Stimulated activated CD4-positive, alpha-beta T cell treated with anti-CD3 and anti-CD28 coated beads, Interleukin-1b, Interleukin-23, amount 100 ng/mL, for 1 hour (primary cell): ENCODE measurements at places on chromosomes 16 and 17.

- no peak for DNase-seq
Observed at GRCh38 chr17:55162556-55162946, 102.2 kb upstream of the HLF start.

GRCh38 chr16:88602091-88602490 is 31.9 kb downstream of the ZC3H18 start:
- no peak for DNase-seq

DNA sequence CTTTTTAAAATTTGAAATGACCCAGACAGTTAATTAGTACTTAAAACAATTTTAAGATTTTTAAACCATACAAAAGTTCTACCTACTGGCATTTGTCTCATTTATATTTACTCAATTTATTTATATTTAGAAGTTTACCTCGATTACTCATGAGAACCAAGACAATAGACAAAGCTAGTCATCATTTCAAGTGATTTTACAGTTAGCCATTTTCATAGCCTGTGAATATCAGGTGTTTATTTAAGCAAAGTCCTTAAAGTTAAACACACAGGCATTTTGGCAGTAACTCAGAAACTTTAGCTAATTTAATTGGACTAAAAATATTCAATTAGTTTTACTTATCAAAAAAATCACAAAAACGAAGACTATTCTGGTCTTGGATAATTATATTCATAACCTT is 101.6 kb upstream of the KIF2B start:
- no peak for DNase-seq

- DNase-seq, result no peak
Observed at GRCh38 chr17:46949291-46950174, 26.6 kb downstream of the GOSR2 start.

DNA sequence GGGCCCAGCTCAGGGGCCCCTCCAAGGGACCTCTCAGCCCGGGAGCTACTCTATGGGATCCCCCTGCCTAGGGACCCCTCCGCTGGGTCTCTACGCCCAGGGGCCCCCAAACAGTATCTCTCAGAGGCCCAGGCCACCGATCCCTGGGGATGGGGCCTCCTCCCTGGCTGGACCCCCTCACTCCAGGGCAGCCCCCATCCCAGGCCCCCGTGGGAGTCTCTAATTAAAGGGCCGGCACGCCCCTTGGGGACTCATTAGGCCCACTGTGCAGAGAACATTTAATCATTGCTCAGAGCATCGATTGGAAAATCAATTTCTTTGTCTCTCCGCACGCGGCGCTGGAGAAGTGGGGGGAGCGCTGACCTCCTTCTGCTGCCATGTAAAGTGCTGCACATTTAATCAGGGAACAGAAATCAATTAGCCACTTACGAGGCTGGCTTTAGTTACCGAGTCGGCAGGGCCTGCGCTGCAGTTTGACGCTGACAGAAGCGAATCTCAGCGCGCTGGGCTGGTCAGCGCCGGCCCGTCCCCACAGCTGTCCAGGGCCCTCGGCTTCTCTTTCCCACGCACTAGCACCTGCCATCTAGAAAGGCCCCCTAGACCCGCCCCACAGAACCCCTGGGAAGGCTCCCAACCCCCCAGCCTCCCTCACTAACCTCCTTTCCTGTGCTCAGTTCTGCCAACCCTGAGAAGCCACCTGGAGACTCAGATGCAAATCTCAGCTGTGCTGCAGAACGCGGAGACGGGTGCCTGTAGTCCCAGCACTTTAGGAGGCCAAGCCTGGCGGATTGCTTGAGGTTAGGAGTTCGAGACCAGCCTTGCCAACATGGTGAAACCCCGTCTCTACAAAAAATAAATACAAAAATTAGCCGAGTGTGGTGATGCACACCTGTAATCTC is 20.2 kb upstream of the C1QL1 start:
- DNase-seq, result no peak

DNA sequence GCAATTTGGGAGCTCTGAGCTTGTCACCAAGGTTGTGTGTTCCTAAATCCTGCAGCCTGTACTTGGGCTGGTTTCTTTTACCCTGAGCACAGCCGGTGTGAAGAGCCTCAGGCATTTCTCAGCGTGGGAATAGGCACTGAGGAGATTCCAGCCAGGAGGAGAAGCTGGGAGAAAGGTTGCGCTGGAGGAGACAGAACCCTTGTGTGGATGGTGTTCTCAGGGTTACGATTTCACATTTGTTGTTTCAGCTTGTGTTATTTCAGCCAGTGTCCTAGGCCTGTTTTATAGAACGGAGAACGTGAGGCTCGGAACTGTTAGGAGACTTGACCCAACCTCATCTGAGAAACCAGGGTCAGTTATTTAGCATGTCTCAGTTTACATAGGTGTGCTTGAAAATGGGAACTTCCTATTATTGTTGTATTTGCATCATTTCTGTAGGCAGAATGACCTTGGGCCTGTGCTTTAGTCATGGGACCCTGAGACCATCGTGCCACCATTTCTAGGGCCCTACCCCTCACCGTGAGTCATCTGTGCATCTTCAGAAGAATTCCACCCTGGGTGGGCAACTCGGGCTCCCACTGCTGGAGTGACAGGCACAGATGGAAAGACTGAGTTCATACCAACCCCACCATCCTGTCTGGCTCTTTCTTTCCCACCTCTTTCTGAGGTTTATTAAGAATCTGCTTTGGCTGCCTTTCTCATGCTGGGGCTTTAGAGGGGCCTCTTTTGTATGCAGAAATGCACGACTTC is 134.9 kb downstream of the MSI2 start:
- no peak for DNase-seq

GRCh38 chr17:74737299-74738050 is 419 bp downstream of the RAB37 start:
- no peak for DNase-seq

DNA sequence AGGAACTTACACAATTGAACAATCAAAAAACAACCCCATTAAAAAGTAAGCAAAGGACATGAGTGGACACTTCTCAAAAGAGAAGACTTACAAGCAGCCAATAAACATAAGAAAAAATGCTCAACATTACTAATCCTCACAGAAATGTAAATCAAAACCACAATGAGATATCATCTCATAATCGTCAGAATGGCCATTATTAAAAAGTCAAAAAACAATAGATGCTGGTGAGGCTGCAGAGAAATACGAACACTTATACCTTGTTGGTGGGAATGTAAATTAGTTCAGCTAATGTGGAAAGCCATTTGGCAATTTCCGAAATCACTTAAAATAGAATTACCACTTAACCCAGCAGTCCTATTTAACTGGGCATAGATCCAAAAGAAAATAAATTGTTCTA is 301.9 kb upstream of the KCNJ16 start:
- no peak for DNase-seq

- DNase-seq, result no peak
Observed at GRCh38 chr17:41992576-41992975, 24.7 kb downstream of the DNAJC7 start.
